ENCODE measurements at places on chromosomes 6 and 20.
A peak's percentile ranks its signal among the peaks of the same experiment; 100 is the strongest.

- DNase-seq, result peak; percentile 84
Measured at GRCh38 chr6:158213925-158214674, 46.0 kb downstream of the GTF2H5 start.

GRCh38 chr6:125950293-125950692, 6.3 kb upstream of the HINT3 start:
- no peak for DNase-seq

- DNase-seq, result no peak
Measured at GRCh38 chr20:37291724-37292126, 2.3 kb downstream of the MANBAL start.

DNA sequence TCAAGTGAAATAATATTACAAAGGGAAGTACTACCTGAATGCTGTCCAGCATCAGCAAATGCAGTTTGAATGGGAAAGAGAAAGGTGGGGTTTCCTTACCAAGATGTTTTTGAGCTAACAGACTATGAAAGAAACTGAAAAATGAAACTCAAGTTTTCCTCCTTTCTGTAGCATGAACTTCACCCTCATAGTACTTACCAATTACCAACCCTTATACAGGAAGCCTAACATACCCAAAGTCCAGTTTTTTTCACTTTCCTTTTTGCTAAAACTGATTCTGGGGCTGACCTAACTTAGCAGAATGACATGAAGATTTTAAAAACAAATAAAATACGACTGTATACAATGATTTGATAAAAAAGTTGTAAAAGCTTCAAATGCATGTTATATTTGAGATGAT, 5.2 kb downstream of the ZNFX1 start:
- DNase-seq, result no peak

GRCh38 chr20:57043091-57043490, 223.3 kb downstream of the BMP7 start:
- DNase-seq, result no peak

DNA sequence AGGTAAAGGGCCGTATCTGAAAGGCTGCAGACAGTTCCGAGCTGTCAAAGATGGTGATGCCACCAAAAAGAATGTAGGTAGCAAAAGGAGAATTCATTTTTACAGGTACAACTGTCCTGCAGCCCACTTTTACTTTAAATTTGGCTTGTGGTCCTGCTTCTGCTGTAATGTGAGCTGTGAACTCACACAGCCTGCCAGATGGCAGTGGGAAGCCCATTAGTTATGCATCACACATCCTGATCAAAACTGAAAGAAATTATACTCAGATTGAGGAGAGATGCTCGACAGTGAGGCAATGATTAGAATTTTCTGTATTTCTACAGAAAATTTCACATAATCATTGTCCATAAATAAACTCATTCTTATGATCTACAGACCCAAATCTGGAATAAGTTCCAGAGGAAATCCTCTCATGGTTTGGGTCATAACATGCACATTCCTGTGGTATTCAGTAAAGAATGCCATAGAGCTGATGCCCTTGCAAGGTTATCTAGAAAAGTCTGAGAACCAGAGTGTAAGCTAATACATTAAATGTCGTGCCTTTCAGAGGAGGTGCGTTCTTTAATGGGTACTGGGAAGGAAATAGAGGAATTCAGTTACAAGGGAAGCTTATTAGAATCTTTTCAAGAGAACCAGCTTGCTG, 23.9 kb upstream of the E2F3 start:
- DNase-seq, result peak; percentile 37

DNA sequence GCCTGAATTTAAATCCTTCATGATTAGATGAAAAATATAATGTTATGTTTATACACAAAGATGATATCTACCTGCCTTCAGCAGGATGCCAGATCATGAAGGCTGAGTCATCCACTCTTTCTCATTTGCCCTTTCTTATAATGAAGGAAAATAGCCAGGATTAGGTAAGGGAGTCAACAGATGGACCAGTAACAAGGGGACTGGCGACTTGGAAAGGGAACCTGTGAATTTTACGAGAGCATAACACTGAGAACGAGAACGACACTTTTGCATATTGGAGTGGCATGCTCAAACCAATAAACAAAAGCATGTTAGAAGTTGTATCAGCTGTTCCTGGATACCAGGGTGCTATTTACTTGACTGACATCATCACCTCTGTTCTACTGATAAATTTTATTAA, 154.0 kb downstream of the LAMP5 start:
- DNase-seq, result no peak

GRCh38 chr6:113329942-113330635, 527.1 kb upstream of the MARCKS start:
- no peak for DNase-seq

- no peak for DNase-seq
Measured at GRCh38 chr20:1595333-1595732, 24.5 kb downstream of the SIRPB1 start.

- no peak for DNase-seq
Measured at GRCh38 chr6:143695969-143696663, 18.4 kb downstream of the PHACTR2 start.
